ENCODE measurements at places on chromosomes 1 and 21.

DNA sequence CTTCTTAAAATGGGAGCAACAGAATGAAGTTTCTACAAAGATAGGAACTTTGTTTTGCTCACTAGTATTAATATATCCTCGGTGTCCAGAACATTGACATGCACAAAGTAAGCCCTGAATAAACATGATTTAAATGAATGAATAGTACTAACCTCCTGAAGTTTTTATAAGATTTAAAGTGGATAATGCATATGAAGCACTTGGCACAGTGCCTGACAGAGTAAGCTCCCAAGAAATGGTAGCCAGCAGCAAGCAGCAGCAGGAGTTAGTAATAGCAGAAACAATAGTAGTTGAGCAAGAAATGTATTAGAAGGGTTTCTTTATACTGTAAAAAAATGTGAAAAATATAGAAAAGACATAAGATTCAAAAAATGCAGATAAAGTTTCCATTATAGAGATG is 258.1 kb upstream of the C1orf87 start:
- no peak for DNase-seq

DNA sequence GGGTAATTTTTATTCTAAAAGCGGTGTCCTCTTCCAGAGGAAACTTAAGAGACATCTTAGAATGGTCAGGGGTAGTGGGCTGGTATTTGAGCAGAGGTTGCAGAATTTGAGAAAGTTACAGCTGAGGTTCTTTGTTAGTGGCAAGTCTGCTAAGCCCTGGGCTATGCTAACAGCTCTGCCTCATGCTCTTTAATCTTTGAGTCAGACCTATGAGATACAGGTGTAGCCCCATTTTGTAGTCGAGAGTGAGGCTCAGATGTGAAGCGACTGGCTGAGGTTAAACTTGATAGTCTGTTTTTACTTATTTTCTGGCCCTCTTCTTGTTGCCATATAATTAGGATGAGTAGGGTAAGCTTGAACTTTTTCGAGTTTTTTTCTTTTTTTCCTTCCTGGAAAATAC is 4.7 kb downstream of the HMGN2 start:
- no peak for DNase-seq

GRCh38 chr21:42629933-42630589 is 23.4 kb upstream of the PDE9A start:
- DNase-seq: no peak

- no peak for DNase-seq
Observed at GRCh38 chr1:100624886-100625610, 87.1 kb downstream of the GPR88 start.

DNA sequence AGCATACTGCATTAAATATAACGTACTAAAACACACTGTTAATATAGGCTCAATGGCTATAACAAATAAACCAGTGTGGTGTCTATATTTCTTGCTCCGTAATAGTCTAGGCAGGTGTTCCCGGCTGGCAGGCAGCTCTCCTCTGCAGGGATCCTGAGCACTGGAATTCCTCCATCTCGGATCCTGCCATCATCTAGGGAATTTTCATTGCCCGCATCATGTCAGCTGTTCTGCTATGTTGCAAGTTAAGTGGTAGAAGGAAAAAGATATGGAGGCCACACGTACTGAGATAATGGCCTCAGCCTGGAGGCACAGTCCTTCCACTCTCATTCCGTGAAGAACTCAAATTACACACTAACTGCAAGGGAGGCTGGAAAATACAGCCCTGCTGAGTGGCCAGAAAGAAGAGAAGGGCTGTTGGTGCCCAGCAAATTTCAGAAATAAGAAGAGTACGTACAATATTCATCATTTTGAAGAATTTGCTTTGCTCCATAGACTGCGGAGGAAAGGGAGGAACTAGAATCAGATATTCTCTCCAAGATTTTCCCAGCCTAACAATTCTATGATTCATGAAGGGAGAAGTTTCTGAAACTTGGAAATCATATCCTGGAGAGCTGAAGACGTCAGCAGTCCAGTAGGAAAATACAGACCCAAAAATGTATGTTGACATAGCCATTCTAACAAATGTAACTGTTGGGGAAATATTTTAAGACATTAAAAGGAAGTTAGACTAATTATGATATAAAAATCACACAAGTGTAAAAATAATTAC is 263.3 kb downstream of the MRPL39 start:
- no peak for DNase-seq

GRCh38 chr1:99292886-99293285 is 28.6 kb downstream of the PLPPR4 start:
- DNase-seq: no peak

DNA sequence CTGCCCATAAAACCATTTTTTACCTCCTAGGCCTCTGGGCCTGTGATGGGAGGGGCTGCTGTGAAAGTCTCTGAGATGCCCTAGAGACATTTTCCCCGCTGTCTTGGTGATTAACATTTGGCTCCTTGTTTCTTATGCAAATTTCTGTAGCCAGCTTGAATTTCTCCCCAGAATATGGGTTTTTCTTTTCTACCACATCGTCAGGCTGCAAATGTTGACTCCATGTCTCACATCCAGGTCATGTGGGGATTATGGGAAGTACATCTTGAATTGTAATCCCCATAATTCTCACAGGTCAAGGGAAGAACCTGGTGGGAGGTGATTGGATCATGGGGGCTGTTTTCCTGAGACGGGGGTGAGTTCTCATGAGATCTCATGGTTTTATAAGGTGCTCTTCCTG is 603.2 kb downstream of the SMYD3 start:
- no peak for DNase-seq

DNA sequence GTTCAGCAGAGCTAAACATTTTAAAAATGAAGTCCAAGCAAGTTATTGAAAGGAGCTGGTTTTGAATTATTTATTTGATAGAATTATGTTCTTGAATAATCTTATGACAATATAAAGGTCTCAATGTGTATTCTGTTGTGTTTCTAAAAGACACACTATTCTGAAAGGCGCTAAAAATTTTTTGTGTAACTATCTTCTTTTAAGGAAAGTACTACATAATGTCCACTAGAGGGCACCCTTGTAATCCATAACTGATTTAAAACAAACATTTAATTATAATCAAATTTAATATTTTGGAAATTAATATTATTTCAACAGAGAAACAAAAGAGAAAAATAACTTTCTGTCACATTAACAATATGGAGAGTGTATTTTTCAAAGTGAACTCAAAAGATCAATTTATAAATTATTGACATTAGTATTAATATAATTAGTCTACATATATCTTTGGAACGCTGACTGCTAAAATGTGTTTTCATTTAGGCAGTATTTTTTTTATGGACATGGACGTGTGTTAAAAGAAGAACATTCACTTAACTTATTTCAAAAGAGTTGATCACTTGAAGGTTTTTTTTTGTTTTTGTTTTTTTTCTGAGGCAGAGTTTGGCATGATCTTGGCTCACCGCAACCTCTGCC is 248.4 kb downstream of the DENND1B start:
- peak; percentile 27 for DNase-seq

- DNase-seq: no peak
Observed at GRCh38 chr21:45383615-45384201, 21.3 kb upstream of the COL18A1 start.

GRCh38 chr1:218466341-218467010 is 121.3 kb downstream of the TGFB2 start:
- DNase-seq: no peak

GRCh38 chr1:104932030-104932915 is 1182.6 kb downstream of the AMY1C start:
- DNase-seq: peak; percentile 30

DNA sequence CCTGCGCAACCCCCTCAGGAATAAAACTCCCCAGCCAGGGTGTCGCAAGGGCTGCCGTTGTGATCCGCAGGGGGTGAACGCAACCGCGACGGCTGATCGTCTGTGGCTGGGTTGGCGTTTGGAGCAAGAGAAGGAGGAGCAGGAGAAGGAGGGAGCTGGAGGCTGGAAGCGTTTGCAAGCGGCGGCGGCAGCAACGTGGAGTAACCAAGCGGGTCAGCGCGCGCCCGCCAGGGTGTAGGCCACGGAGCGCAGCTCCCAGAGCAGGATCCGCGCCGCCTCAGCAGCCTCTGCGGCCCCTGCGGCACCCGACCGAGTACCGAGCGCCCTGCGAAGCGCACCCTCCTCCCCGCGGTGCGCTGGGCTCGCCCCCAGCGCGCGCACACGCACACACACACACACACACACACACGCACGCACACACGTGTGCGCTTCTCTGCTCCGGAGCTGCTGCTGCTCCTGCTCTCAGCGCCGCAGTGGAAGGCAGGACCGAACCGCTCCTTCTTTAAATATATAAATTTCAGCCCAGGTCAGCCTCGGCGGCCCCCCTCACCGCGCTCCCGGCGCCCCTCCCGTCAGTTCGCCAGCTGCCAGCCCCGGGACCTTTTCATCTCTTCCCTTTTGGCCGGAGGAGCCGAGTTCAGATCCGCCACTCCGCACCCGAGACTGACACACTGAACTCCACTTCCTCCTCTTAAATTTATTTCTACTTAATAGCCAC is 696 bp downstream of the TGFB2 start:
- peak; percentile 69 for DNase-seq

DNA sequence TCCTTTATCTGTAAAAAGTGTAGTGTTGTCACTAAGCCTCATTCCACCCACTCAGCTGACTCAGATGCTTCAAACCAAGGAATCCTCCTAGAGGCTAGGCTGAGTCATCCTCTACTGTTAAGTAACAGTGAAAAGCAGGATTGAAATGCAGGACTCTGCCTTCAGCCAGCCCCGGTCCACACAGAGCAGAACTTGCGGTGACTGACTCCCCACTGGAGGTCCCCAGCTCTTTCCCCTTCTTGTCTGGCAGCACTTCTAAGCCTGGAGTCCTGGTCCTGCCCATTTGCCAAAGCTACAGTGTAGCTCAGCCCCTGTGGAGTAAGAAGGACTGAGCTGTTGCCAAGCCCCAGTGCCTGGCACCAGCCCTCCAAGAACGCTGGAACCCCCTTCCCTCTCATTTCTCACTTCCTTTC is 1.7 kb downstream of the RAB7B start:
- no peak for DNase-seq

DNA sequence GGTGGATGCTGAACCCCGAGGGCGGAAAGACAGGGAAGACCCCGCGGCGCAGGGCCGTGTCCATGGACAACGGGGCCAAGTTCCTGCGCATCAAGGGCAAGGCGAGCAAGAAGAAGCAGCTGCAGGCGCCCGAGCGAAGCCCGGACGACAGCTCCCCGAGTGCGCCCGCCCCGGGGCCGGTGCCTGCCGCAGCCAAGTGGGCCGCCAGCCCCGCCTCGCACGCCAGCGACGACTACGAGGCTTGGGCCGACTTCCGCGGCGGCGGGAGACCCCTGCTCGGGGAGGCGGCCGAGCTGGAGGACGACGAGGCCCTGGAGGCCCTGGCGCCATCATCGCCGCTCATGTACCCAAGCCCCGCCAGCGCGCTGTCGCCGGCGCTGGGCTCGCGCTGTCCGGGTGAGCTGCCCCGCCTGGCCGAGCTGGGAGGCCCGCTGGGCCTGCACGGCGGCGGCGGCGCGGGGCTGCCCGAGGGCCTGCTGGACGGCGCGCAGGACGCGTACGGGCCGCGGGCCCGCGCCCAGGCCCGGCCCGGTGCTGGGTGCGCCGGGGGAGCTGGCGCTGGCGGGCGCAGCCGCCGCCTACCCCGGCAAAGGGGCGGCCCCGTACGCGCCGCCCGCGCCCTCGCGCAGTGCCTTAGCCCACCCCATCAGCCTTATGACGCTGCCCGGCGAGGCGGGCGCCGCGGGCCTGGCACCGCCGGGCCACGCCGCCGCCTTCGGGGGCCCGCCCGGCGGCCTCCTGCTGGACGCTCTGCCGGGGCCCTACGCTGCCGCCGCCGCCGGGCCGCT is 20.7 kb downstream of the FOXO6 start:
- peak; percentile 49 for DNase-seq

- DNase-seq: no peak
Observed at GRCh38 chr1:241782396-241782795, 65.6 kb upstream of the EXO1 start.

- DNase-seq: no peak
Observed at GRCh38 chr1:5574641-5575040, 417.6 kb downstream of the NPHP4 start.

GRCh38 chr21:41620541-41620940 is 112.6 kb upstream of the TMPRSS2 start:
- DNase-seq: no peak

- DNase-seq: no peak
Observed at GRCh38 chr1:178702146-178702545, 22.9 kb upstream of the RALGPS2 start.

- DNase-seq: peak; percentile 11
Observed at GRCh38 chr1:192489748-192490147, 85.8 kb upstream of the RGS1 start.

- no peak for DNase-seq
Observed at GRCh38 chr1:14245954-14246353, 352.5 kb upstream of the KAZN start.

DNA sequence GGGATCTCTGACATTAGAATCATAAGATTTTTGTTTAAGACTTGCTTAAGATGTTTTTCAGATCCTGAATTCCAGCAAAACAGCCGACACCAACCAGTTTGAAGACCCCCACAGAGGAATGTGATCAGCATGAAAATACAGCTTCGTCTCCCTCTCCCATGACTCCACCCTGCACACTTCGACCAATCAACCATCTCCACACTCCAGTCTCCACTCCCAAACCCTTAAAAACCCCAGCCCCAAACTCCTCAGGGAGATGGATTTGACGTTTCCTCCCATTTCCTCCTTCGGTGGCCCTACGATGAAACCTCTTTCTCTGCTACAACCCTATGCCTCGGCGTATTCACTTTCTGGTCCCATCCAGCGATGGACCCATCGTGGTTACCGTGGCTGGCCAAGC is 30.1 kb upstream of the KIF26B start:
- DNase-seq: no peak

DNA sequence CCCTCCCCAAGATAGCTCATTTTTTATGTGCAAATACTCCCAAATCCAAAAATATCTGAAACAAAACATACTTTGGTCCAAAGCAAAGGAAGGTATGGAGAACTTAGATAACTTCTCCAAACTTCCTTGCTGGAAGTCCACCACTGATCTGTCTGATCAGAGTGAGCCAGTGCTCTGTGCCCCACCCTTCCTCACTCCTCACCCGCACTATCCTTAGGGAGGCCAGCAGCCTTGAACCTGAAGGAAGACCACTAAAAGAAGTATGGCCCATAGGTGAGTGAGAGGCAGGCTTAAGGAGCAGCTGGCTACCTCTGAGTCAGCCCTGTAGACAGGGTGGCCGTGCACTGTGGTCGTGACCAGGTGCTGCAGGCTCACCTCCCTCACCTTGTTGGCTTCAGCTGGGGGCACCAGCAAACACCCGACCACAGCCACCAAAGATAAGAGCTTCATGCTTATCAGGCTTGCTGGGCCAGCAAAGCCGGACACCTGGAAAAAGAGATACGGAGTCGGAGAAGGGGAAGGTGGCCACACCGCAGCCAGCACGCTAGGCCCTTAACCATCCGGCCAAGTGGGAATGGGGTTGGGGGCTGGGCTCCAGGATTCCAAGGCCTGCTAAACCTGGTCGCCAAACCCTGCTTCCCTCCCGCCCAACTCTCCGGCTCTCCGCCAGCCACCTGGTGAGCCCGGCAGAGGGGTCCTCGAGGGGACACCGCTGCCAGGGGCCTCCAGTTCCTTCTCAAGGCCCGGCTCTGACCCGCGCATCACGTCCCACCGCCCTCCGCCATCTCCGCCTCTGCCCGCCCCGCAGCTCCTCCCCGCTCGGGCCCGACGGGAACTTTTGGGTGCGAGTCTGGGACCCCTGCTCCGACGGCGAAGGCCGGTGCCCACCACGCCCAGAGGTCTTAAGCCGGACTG is 543 bp downstream of the TMEM9 start:
- DNase-seq: peak; percentile 90

- DNase-seq: no peak
Observed at GRCh38 chr1:109592916-109593315, 26.5 kb downstream of the GNAT2 start.

GRCh38 chr1:54359393-54360162 is 46.6 kb downstream of the SSBP3 start:
- DNase-seq: no peak

All from GM13976 (cell line).